Right forelimb (tissue), 1 donor: ENCODE measurements at places on chromosomes 13 and 19.
A peak's percentile ranks its signal among the peaks of the same experiment; 100 is the strongest.

DNA sequence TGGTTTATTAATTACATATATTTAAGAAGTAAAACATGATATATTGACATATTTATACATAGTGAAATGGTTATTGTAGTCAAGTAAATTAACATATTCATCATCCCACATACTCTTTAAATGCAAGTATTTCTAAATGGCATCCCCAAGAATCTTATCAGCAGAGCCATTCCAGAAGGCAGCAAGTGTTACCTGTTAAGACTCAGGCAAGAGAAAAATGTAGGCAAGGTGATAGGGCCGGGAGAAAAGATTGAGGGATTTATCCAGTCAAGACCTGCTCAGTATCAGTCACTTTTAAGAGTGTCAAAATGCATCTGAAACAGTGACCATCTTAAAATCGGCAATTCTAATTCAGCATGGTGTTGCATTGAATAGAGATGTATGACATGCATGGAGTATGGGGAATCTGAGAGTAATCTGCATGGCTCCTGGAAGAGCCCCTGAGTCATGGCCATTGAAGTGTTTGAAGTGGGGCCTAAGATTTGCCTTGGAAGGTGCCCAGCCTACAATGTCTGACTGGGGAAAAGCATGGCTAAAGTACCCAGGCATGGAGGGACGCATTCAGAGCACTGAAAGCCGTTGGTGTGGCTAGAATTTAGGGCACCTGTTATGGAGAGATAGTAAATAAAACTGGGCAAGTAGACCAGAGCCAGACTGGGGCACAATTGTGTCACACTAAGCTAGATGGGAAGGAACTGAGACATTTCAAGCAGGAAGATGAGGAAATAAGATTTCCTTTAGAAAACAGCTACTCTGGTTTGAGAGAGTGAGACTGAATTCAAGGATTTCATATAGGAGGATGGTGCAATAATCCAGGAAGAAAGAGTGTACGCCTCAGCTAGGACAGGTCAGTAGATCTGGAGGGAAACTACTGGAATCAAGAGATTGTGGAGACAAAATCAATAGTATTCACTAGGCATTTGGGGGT is 25.0 kb upstream of the C1QTNF9B start:
- no peak for DNase-seq

DNA sequence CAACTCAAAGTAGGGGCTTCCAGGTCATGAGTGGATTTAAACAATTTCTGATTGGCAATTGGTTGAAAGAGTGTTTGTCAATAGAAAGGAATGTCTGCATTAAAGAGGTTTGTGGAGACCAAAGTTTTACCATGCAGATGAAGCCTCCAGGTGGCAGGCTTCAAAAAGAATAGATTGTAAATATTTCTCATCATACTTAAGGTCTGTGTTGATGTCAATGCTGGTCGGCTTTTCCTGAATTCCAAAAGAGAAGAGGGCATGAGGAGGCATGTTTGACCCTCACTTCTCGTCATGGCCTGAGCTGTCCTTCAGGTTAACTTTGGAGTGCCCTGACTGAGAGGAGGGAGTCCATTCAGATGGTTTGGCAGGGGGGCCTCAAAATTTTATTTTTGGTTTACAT is 125.4 kb upstream of the RFC3 start:
- DNase-seq, result no peak

GRCh38 chr13:32086366-32086765 is 54.8 kb downstream of the FRY start:
- no peak for DNase-seq

GRCh38 chr19:57099199-57099661 is 20.6 kb upstream of the USP29 start:
- DNase-seq, result peak; percentile 90
